ENCODE measurements at places on chromosomes 16 and 17.

DNA sequence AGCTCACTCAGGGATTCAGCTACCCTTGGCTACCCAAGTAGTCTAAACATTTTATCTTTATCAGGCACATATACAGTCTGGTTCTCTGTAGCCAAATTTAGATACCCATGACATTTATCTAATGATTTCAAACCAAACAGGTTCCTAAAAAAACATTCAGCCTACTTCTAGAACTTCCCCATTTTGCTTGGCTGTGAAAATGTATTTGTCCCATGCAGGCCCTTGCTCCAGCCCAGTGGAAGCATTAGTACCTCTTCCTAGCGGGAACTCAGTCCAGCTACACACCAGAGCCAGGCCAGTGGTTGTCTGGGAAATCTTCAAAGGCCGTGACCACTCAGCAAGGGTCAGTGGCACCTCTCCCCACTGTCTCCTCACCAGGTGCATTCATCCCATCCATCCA lies 26.2 kb upstream of the NAGLU start:
- no peak for DNase-seq

DNA sequence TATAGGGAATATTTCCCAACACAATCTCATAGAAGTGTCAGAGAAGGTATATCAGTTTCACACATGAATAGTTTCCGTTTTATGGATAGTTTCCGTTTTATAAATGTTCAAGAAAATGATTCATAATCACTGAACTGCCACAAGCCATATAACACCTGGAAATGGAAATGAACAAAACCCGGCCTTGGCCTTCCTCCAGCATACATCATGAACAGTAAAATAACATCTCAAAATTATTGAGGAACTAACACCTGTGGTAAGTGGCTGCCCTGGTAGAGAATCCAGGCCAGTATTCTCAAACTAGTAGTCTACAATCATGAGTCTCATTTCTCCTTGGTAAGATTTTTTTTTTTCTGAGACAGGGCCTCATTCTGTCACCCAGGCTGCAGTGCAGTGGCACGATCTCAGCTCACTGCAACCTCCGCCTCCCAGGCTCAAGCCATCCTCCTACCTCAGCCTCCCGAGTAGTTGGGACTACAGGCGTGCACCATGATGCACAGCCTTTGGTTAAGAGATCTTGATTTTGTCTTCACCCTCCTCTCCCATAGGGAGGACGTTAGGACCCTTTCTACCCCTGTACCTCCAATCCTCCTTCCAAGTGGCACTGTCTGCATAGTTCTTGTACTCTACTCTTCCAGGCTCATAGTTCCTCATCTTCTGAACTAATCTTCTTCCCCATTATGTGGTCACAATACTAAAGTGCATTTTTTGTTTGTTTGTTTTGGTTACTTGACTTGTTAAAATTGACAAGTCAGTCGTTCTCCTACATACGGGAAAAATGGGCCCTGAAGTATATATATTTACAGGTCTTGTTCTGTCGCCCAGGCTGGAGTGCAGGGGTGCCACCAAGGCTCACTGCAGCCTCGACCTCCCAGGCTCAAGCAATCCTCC lies 15.0 kb upstream of the RGS9 start:
- DNase-seq: no peak

GRCh38 chr16:23838485-23839142 lies 2.8 kb downstream of the PRKCB start:
- DNase-seq: no peak

DNA sequence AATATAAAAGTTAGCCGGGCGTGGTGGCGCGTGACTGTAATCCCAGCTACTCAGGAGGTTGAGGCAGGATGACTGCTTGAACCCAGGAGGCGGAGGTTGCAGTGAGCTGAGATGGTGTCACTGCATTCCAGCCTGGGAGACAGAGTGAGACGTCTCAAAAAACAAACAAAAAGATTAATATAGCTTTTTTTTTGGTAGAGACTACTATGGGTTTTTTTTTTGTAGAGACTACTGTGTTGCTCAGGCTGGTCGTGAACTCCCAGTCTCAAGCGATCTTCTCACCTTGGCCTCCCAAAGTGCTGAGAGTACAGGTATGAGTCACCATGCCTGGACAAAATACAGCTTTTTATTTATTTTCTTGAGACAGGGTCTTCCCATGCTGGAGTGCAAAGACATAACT lies 20.2 kb downstream of the ZNRF1 start:
- DNase-seq: no peak

DNA sequence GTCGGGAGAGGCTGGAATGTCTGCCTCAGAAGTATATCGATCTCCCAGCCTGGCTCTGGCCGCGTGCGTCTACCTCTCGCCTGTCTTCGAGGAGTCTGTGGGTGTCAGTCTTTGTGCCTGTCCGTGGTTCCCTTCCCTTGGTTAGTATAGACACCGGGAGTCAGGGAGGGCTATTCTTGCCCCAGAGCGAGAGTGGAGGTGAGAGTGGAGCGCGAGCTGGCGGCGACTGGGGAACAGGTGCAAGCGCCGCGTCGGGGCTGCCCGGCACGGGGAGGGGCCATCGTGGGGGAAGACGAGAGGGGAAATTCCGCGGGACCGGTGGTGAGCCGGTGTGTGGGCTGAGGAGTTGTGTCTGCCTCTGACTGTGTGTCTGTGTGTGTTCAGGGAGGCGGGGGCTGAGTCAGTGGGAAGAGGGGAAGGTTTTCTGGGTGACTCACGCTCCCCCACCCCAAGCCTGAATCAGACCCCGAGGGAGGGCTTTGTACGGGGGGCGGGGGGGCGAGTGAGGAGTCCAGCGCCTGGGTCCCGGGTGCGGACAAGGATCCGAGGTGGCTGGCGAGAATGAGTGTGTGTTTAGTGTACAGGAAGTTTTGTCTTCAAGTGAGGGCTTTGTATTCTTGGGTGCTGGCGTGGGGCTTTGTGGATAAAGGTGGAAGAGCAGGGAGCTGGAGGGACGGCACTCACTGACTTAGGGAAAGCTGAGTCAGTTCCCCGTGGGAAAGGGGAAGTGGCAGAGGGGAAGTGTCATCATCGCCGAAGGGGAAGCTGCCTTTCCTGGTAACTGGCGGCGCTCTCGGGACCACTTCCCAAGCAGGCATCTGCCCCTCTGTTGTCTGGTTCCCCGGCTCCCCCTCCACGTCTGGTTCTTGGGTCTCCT lies 8.6 kb downstream of the KDM6B start:
- DNase-seq: peak; percentile 95

DNA sequence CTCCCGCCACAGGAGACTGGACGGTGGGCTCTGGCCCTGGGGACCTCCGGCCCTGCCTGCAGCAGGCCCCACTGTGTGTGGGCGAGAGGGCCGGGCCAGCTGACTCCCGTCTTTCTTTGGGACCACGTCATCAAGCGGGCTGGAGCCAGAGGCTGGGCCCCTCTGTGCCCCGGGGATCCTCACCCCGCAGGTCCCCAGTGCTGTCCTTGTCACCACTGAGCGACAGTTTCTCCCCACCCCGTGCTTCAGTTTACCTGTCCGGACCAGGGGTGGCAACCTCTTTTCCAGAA lies 181.9 kb upstream of the ZNF469 start:
- no peak for DNase-seq

GRCh38 chr16:17607609-17608008 lies 136.8 kb upstream of the XYLT1 start:
- no peak for DNase-seq

DNA sequence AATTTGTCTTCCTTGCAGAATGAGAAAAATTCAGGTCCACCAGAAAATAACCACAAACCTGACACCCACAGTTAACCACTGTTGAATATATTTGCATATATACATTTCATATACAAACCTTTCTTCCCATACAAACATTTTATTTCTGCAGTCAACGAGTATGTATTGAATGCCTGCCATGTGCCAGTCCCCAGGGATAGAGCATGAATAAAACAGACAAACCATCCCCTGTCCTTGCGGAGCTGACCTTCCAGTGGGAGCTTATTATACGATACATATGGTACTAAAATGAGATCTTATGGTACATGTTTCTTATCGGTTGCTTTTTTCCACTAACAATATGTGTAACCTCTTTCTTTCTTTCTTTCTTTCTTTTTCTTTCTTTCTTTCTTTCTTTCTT lies 116.7 kb downstream of the PITPNC1 start:
- no peak for DNase-seq

GRCh38 chr17:49783791-49784190 lies 4.7 kb upstream of the KAT7 start:
- no peak for DNase-seq

DNA sequence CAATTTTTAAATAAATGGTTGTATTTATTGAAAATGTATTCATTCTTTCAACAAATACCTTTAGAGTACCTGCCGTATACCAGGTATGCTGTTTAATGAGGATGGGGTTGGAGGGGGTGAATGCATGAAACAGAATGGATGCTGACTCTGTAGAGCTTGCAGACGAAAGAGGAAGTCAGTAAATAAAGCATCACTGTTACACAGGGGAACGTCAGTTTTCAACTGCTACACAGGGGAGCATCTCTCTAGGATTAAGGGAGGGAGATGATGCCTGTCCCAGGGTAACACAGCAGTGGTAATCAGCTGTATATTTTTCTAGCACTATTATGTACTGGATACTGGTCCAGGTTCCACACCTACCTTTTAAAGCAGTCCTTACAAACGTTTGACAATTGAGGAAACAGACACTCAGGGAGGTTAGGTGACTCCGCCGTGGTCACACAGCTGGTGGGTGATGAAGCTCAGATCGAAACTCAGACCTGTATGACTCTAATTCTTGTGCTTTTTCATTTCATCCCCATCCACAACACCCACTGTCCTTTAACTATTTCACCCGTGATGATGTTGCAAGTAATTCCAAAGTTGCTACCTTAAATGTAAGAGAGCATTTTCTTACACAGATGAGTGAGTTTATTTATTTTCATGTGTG lies 452.1 kb upstream of the HSBP1 start:
- DNase-seq: no peak

DNA sequence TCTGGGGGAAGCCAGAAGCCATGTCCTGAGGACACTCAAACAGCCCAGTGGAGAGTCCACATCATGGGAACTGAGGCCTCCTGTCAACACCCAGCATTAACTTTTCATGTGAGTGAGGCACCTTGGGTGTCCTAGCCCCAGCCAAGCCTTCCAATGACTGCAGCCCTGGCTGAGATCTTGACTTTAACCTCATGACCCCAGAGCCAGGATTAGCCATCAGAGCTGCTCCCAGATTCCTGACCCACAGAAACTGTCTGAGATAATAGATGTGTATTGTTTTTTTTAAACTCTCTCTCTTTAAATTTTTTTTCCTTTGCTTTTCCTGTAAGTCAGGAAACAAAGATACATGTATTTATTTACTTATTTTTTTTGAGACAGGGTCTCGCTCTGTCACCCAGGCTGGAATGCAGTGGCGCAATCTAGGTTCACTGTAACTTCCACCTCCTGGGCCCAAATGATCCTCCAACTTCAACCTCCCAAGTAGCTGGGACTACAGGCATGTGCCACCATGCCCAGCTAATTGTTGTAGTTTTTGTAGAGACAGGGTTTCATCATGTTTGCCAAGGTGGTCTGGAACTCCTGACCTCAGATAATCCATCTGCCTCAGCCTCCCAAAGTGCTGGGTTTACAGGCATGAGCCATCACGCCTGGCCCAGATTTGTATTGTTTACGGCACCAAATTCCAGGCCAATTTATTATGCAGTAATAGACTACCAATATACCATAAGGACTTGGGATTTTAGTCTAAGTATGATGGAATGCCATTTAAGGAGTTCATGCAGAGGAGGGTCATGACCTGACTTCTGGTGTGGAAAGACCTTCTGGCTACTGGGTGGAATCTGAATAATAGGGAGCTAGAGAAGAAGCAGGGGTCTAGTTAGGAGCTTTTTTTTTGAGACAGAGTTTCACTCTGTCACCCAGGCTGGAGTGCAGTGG lies 14.0 kb upstream of the TMEM94 start:
- DNase-seq: no peak

DNA sequence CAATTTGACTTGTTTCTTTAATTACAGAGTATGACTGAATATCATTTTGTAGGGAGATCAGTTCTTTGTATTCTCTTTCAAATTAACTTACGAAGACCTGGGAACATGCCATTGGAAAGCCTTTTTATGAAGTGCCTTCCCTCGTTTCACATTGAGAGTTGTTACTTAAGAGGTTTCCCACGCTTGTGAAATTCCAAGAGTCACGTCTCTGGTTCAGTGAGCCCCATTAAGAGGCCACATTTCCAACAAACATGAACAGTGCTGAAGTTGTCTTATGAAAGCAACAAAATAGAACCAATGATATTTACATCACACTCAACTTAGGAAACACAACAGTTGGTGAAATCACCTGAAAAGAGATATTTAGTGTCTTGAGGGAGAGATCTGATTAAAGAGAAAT lies 334.1 kb downstream of the TOX3 start:
- DNase-seq: no peak

DNA sequence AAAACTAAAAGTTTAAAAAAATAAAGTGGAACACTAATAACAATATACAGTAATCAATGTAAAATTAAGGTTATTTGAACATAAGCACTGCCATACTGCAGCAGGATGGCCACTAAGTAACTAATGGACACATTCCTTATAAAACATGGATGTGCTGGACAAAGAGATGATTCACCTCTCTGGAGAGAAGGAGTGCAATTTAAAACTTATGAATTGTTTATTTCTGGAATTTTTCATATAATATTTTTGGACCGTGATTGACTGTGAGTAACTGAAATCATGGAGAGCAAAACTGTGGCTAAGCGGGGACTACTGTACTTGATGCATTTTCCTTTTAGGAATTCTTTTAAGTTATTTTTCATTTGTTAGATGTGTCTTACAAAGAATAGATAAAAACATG lies 21.8 kb downstream of the CBFB start:
- no peak for DNase-seq

GRCh38 chr16:74305978-74306784 lies 9.6 kb downstream of the PSMD7 start:
- DNase-seq: no peak

DNA sequence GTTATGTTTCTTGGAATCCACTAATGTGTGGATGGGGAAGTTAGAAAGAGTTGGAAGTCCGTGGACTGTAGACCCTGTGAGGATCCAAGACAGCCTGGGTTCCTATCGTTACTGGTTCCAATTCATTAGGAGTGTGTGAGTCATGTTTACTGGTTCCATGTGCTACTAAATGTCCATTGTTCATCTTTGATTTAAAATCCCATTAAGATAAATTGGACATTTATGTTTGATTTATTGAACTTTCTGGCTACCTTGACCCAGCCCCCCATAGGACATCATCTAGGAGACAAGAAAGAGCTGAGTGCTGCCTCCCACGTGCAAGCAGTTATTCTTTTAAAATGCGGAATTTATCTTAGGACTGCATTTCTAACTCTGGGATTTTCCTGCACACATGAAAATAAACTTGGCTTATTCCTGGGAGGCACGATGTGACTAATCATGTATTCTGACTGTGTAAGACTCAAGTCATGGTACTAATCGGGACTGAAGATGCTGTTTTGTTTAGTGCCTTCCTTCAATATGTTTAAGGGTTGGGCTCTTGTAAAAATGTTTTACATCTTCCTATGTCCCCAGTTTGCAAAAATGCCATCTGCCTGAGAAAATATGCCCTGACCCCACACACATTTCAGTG lies 53.4 kb downstream of the RGS9 start:
- no peak for DNase-seq

GRCh38 chr17:50263331-50264262 lies 10.7 kb upstream of the TMEM92 start:
- no peak for DNase-seq

- no peak for DNase-seq
Measured at GRCh38 chr16:8957063-8957397, 6.7 kb downstream of the USP7 start.

Data from activated CD4-positive, alpha-beta T cell treated with anti-CD3 and anti-CD28 coated beads for 24 hours (primary cell).